Fibroblast of skin of back (primary cell): ENCODE measurements at places on chromosomes 6 and 20.

DNA sequence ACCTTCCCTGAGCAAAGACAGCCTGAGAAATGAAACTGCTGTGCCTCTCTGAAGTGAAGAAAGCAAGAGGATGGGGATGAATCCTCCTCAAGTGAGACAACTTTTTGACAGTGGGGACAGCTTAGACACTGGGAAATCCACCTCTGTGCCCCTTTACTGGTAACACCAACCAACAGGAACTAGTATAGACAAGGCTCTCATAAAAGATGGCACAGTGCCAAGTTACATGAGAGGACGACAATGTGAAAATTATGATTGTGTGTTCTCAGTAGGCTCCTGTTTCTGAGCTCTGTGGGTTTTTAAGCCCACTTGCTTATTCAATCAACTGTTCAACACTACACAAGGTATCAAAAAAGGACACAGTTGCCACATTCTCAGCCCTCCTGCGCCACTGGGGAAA, 41.6 kb upstream of the LYRM2 start:
- no peak for DNase-seq

- DNase-seq, result peak; percentile 99
Measured at GRCh38 chr20:35883778-35884540, 70.3 kb downstream of the SCAND1 start.

GRCh38 chr6:68134796-68135195, 500.3 kb upstream of the ADGRB3 start:
- peak; percentile 39 for DNase-seq

GRCh38 chr6:4698901-4699659, 77.1 kb upstream of the CDYL start:
- peak; percentile 6 for DNase-seq

- peak; percentile 40 for DNase-seq
Measured at GRCh38 chr20:45963059-45964005, 8.7 kb downstream of the ZNF335 start.

GRCh38 chr6:153976921-153977693, 61.9 kb upstream of the OPRM1 start:
- DNase-seq, result peak; percentile 50

GRCh38 chr6:137093183-137094069, 48.7 kb upstream of the IL20RA start:
- no peak for DNase-seq

DNA sequence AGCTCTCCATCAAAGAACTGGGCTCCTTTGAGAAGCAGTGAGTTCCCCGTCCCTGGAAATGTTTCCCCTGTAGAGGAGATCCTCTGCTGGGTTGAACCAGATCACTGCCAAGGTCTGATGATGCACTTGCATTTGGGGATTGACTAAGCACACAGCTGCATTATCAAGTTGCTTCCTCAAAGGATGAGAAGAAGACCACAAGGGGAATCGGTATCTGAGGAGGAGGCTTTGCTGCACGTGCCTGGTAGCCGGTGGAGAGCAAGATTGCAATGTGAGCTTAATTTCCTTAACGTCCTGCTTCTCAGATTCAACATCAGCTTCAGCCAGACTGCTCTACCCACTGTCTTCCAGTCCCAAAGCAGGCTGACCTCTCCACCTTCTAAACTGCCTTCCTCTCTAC, 128.8 kb upstream of the STMND1 start:
- no peak for DNase-seq

DNA sequence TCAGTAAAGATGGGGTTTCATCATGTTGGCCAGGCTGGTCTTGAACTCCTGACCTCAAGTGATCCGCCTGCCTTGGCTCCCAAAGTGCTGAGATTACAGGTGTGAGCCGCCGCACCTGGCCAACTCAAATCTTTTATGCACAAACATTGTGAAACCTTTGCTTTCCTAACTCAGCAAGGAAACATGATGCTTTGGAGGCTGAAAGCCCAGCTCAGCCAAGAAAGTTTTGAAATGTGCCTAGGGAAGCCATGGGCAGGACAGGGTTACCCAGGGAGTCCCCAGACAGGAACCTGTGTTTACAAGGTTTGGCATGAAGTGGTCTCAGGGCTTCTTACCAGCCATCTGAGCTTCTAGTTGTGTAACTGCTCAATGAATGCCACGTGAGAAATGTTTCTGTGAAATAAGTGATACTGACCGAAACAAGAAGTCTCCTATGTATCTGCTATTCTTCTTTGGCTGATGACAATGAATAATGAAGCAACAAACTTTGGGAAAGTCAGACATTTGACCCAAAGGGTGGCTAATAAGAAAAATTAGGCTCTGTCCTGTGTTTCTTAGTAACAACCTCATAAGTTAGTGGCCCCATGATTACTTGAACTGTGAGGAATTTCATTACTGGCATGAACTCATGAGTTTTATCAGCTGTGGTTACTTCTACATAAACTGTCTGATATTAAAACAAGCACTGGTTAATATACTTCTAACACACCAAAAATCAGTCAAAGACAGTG, 163.5 kb downstream of the KIF6 start:
- peak; percentile 45 for DNase-seq

GRCh38 chr6:161828355-161828754, 554.5 kb upstream of the AGPAT4 start:
- no peak for DNase-seq

DNA sequence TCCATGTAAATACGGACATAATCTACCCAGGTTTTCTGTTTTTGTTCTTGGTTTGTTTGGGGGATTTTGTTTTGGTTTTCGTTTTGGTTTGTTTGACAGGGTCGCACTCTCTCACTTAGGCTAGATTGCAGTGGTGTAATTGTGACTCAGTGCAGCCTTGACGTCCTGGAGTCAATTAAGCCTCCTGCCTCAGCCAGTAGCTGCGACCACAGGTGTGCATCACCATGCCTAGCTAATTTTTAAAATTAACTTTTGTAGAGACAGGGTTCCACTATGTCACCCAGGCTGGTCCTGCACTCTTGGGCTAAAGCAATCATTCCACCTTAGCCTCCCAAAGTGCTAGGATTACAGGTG, 37.8 kb upstream of the EYA4 start:
- no peak for DNase-seq

DNA sequence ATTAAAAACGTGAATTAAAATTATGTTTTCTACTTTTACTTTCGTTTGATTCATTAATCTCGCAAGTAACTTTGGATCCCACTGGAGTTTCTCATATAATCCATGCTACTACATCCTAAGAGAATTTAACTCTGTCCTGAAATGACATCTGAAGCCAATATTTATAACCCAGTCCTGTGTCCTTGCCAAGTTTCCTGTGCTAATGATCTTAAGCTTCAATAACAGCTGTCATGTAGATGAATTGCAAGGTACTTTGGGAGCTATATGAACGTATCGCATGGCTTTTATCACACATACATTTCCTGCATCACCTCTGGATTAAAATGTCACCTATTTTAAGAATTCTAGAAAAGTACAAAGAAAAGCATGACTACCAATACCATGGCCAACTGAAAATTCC, 833.8 kb upstream of the CITED2 start:
- no peak for DNase-seq

GRCh38 chr20:59827138-59828056, 106.0 kb downstream of the SYCP2 start:
- no peak for DNase-seq

DNA sequence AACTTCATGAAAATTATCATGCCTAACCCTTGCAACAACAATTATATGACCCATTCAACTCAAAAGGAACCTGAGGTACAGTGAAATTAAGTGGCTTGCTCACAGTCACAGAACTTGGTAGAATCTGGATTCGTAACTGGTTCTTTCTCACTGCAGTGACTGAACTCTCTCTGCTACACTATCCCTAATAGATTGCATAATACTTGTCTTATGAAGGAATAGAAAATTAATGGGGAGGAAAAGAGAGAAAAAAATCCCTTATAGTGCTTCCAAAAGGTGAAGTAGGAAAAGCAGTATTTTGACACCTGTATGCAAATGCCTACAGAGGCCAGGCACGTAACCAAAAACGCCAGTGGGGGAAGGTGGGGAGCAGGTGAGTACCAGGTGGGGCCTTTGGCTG, 186.6 kb downstream of the LY86 start:
- no peak for DNase-seq

GRCh38 chr6:168576388-168576787, 135.4 kb downstream of the SMOC2 start:
- DNase-seq, result no peak

DNA sequence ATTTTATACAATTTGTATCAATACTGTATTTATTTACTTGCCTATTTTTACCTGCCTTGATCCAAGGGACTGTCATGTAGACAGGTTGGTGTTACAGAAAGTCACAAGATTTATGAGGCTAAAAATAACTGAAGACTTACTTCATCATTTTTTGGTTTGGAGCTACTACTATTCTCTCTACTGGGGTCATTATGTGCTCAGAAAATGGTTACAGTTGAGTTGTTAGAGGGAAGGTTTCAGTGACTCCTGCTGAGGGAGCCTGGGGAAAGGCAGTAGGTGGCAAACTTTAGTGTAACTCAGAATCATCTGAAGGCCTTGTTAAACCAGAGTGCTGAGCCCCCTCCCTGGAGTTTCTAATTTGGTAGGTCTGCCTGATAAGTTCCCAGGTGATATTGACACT, 118.8 kb downstream of the TINAG start:
- DNase-seq, result peak; percentile 9

DNA sequence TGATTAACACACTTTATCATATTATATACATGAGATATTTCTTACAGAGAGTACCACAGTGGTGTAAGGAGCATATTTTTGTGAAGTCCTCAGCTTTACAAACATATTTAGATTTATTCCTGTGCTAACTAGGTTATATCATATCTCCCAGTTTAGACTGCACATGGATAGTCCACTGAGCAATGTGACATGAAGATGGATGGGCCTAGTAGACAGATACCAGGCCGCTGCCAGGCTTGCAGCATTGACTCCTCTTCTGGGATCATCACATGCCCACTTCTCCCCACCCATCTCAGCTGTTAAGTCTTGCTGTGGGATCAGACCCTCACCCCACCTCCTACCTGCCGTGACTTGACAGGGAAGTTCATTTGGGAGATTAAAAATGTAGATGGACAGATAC, 95.8 kb downstream of the SLX4IP start:
- DNase-seq, result no peak

- DNase-seq, result peak; percentile 95
Measured at GRCh38 chr20:62370115-62370806, 3.1 kb upstream of the LAMA5 start.

GRCh38 chr20:49284818-49285217, 7.0 kb upstream of the ZNFX1 start:
- no peak for DNase-seq

GRCh38 chr6:40894962-40895799, 143.8 kb downstream of the UNC5CL start:
- peak; percentile 76 for DNase-seq

GRCh38 chr20:25125636-25126035, 43.7 kb upstream of the VSX1 start:
- DNase-seq, result no peak

DNA sequence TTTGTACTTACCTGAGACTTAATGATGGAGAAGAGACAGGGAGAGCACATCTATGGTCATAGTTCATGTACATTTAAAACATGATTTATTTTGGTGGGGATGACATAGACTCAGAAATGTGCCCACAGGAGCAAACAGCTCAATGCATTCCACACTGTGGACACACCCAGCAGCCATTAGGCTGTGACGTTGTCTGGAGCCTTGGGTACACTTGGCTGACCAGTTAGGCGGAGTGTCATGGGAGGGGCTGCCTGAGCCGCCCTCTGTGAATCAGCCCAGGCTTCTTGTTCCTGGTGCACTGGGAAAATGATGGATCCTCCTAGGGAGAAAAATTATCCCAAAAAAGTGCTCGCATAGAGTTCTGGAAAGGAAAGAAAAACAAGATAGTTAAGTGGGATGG, 231.0 kb upstream of the GMDS start:
- peak; percentile 86 for DNase-seq

DNA sequence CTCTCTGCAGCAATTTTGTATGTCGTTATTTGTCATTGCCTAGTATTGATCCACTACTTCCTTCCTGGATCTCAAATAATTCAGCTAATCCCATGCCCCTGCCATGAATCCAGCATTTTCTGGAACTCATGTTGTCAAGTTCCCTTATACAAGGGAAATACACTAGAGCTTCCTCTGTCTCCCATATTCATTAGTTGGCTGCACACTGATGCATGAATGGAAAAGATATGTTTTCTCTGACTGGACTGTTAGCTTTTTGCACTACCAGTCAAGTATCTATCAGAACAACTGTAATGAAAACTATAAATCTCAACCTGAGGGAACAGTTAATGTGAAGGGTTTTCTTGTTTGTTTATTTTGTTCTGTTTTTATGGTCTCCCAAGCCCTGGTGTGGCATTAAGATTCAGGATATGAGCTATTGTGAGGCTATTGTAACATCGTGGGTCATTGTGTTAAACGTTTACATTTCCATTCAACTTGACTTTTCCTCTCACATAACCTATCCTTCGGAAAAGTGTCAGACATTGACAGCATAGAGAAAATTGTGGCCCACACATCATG, 102.5 kb upstream of the FAM8A1 start:
- DNase-seq, result no peak

GRCh38 chr20:18513208-18513607, 5.5 kb downstream of the SEC23B start:
- no peak for DNase-seq

GRCh38 chr6:154202339-154202738, 154.3 kb downstream of the IPCEF1 start:
- DNase-seq, result no peak

DNA sequence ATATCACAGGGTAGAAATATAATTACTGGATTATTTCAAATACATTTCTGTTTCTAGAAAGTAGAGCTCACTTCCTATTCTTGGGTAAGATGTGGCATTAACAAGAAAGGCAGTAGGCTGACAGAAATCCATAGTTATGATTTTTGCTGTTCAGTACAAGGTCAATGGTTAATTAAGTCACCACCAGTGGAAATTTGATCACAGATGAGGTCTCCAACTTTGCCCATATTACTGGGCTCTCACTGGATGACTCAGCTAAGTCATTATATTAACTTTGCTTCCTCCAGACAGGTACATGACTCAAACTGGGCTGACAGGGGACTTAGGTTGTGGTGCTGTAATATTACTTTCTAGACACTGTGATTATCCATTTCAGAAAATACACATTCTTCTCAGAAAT, 212.4 kb downstream of the GRIK2 start:
- no peak for DNase-seq

- no peak for DNase-seq
Measured at GRCh38 chr6:104955927-104956730, 778 bp upstream of the LIN28B start.

- peak; percentile 32 for DNase-seq
Measured at GRCh38 chr20:63442100-63442493, 30.4 kb downstream of the KCNQ2 start.

- DNase-seq, result no peak
Measured at GRCh38 chr20:56391596-56392131, 351 bp downstream of the AURKA start.
